NCI-H1417 (cell line): ENCODE measurements at places on chromosomes 5 and 9.
A peak's percentile ranks its signal among the peaks of the same experiment; 100 is the strongest.

GRCh38 chr5:102781786-102782185, 26.7 kb downstream of the PAM start:
- DNase-seq: no peak

DNA sequence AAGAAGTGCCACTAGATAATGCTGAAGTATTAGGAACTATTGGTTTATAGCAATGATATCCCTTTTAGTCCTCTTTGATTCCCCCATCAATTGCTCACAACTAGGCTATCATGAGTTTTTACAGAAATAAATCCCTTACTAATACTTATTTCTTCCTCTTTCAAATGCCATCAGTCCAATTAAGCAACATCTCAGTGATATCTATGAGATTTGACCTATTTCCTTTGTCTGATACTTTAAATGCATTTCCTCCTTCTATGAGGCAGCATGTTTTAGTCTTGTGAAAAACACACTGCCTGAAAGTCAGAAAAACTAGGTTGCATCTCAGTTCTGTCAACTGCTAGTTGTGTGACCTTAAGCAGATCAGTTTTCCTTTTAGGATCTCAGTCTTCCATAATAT, 101.6 kb downstream of the FBXW11 start:
- DNase-seq: no peak

GRCh38 chr5:59356813-59357380, 536.6 kb downstream of the PDE4D start:
- DNase-seq: no peak

DNA sequence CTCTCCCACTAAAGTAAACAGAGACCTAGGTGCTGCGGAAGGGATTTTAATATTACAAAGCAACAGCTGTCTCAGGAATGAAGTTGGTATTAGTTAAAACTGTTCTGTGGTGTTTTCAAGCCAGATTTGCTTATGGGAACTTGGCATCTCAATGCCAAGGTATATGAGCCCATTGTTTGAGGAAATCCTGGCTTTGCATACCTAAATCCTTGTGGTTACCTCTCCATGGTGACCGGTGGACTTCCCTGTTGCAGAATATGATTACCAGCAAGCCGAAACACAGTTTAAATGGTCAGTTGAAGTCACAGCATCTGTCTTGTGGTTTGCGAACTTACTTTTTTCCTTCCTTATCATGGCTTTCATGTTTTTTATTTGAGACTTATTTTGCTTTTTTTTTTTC, 62.3 kb upstream of the TXNDC8 start:
- DNase-seq: no peak

DNA sequence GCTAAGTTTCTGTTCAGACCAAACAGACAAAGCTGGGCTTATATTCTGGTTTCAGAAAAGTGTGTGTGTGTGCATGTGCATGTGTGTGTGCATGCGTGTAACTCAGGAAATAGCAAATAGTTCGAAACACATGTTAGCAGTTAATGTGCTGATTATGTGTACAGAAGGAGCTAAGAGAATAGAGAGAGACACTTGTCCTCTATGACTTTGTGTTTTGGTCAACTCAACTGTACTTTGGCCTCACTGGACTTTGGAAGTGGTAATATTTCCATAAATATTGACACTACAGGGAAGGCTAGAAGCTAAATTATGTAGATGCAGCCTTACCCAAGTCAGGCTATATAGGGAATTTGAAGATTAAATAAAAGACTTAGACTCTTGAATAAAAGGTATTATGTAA, 155.5 kb downstream of the RAB3C start:
- no peak for DNase-seq

GRCh38 chr5:65034029-65034812, 265.5 kb downstream of the CWC27 start:
- peak; percentile 64 for DNase-seq

DNA sequence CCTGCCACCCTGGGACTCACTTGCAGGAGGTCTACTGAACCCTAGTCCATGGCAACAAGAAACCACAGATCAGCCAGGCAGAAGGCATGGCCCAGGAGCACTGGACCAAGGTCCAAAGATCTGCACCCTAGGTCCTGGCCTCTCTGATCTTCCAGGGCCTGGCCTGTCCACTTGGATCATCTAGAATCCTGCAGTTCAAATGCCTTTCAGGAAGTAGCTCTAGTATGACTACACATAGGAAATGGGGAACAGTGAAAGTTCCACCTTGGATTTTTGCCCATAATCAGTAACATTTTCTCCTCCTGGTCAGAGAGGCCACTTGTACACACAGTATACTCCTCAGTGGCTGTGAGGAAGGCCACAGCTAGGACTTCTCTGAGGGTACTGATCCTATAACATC, 11.5 kb downstream of the ANXA6 start:
- DNase-seq: no peak

DNA sequence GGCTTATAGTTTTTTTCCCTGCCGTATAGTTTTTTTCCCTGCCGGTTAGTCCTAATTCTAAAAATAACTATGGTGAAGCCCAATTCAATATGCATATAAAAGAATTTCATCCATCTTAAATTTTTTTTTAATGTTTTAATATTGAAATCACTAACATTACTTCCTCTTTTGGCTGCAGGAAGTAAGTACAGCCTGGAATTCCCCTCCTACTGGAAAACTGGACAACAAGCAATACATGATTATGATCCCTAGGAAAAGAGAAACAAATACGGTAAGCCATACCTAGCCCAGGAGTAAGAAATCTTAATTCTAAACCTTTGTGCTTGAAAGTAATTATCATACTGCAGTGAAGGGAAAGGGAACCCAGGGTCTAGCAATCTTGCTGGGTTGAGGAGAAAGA, 119.0 kb downstream of the NR3C1 start:
- DNase-seq: no peak

DNA sequence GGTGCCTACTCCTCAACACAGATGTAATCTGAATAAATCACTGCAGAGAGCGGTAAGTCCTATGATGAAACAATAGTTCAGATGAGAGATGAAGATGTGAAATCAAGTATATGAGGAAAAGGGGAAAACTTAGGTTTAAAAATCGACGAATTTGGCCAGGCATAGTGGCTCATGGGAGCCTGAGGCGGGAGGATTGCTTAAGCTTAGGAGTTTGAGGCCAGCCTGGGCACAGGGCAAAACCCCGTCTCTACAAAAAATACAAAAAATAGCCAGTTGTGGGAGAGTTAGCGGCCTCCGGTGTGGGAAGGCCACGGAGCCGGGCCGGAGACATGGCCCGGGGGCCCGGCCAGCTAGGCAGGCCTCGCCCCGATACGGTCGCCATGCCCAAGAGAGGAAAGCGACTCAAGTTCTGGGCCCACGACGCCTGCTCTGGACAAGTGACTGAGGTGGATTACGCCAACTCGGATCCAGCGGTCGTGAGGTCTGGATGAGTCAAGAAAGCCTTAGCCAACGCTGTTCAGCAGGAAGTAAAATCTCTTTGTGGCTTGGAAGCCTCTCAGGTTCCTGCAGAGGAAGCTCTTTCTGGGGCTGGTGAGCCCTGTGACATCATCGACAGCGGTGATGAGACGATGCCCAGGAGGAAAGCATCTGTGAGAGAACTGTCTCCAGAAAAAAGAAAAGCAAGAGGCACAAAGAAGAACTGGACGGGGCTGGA, 62.8 kb upstream of the SUB1 start:
- no peak for DNase-seq

GRCh38 chr5:124697501-124697900, 48.9 kb downstream of the ZNF608 start:
- DNase-seq: no peak

- DNase-seq: no peak
Observed at GRCh38 chr5:172497591-172498255, 43.4 kb upstream of the SH3PXD2B start.

- no peak for DNase-seq
Observed at GRCh38 chr5:152388610-152389009, 16.5 kb downstream of the NMUR2 start.

DNA sequence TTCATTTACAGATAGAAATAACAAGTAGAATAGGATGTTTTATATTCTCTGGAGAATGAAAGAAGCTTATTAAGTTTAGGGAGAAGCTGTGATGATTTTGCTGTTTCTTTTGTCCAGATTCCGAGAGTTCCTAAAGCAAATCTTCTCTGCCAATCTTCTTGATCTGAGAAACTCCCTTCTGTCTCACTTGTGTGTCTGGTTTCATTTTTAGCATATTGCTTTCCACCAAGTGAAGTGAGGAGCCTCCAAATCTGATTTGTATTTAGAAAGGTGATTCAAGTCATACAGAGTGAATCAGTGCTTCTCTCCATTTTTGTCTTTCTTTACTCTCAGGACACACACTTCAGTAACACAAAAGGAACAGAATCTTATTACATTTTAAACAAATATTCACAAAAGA, 48.4 kb downstream of the STX17 start:
- DNase-seq: no peak

DNA sequence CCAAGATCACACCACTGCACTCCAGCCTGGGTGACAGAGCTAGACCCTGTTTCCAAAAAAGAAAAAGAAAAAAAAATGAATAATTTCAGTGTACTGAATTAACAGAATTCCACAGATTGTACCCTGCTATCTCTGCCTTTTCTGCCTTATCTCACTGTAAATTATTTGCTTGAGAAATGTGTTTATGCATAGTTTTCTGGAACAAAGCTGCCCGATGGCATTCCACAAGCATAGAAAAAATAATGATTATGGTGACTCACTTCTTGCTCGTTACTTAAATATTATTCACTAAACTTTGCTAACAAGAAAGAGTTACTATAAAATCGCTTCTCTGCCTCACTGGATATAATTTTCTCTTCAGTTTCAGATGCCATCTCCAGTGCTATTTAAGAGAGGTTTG, 88.7 kb upstream of the FAM169A start:
- no peak for DNase-seq

DNA sequence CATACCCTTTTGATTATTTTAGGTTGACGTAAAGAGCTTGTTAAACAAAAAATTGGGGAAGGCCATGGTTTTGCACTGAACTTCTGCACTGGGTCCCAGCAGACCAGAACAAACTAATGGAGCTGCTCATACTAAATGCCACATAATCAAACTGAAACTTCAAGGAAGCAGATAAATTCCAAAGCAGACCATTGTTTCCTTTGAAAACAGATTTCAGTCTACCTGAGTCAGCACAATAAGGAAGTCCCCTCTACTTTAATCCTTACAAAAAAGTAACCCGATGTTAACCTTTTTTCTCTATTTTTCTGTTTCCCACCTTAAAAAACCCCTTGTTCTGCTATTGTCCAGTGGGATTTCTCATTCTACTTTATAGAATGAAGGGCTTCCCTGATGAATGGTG, 39.2 kb downstream of the WDR36 start:
- no peak for DNase-seq

- no peak for DNase-seq
Observed at GRCh38 chr9:116207371-116208111, 54.0 kb downstream of the PAPPA start.

- no peak for DNase-seq
Observed at GRCh38 chr5:67453111-67453905, 256.7 kb upstream of the CD180 start.

DNA sequence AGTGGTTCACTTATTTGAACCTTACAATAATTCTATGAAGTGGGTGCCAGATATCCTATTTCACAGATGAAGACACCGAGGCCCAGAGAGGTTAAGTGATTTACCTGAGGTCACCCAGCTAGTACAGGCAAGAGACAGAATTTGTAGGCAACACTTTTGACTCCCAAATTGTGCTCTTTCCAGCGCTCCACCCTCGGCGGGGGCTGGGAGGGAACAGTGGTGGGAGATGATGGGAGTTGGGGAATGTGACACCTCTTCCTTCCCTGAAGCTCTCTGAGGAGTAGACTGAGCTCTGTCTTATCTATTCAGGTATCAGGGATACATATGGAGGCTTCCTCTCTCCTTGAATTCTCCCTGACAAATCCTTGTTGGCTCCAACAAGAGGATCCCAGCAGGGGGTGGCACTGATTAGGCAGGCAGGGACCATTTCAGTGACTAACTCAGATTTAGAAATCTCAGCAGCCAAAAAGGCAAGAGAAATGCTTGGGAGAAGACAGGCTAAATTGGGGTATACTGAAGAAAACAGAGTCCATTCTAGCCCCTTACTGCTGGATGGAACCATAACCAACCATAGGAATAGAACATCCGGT, 95.8 kb upstream of the PANK3 start:
- no peak for DNase-seq

DNA sequence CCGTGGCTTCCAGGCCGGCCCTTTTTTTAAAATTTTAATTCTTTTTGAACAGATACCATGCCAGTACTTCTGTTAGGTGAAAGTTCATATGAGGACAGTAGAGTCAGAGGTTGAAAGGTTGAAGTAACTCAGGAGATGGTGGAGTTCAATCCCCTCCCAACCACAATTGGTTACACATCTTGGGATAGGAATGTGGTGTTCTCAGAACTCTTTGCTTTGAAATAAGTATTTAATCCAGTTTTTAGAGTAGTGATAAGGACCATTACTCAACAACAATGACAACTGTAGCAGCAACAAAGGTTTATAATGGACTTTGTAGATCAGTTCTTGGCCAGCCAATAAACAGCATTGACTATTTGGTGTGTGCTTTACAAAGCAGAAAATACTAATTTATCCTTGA, 116.0 kb downstream of the ARHGAP26 start:
- no peak for DNase-seq

DNA sequence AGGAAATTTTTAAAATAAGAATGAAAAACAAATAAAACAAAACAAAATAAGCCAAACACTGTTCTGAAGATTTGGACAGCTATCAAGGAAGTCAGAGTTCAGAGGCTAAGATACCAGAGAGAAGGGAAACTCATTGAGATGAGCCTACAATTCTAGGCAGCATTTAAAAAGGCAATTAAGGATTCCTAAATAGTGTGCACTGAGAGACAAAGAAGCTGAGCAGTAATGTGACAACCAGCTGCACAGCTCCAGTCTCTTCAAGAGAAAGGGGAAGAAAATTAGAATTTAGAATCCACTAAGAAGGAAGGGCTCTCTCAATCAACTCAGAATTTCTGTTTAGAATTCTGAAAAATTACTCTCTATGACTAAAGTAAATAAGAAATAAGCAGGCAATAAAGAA, 246.7 kb upstream of the COX7C start:
- no peak for DNase-seq

DNA sequence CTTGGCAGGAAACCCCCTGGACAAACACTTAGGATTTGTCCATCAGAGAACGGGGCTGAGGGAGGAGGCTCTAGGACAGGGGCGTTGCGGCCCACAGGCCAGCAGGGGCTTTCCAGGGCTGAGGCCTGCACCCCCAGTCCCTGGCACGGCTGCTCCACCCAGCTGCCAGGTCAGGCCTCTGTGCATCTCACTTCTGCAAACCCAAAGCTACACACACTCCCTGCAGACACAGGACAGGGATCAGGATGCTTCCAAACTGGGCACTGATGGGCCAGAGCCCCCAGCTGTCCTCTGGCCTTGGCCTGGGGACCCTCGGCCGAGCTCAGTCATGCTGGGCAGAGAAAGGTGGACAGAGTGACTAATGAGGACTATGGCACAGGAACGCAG, 106.2 kb upstream of the SARDH start:
- DNase-seq: peak; percentile 46

GRCh38 chr5:116404016-116404415, 170.6 kb downstream of the SEMA6A start:
- DNase-seq: no peak
